AG20443 (cell line): ENCODE measurements at places on chromosomes 2 and 18.
A peak's percentile ranks its signal among the peaks of the same experiment; 100 is the strongest.

GRCh38 chr2:180046776-180047175 lies 39.7 kb upstream of the CWC22 start:
- DNase-seq, result no peak

DNA sequence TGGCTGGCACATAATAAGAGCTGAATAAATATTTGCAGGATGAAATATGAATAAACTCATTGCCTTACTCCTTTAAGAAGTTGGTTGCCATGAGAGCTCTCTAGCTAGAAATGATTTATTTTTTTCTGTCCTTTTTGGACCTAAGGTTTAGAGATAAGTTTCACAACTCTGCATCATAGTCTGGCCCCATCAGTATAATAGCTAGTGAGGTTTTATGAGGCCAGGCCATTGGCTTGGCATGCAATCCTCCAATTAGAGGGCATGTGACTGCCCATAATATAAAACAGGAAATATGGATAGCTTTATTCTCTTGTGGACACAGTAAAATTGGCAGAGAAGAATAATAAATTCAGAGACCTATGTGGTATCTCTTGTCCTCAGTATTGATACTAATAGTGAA lies 26.2 kb upstream of the INSIG2 start:
- peak; percentile 52 for DNase-seq

DNA sequence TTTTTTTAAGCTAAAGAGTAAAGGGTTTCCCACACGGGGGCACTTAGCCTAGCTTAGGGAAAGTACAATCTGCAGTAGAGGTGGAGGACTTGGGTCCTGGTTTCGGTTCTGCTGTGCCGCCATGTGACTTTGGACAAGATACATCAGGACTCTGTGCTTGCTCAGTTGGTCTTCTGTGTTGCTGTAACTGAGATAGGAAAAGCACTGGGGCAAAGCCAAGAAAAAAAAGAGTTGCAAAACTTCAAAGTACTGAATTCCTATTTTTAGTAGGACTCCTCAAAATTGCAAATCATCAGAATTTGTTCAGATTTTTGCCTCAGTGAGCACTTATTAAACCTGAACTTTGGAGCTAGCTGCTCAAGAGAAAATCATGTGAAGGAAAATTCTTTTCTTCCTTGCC lies 96.3 kb upstream of the STON1 start:
- no peak for DNase-seq

DNA sequence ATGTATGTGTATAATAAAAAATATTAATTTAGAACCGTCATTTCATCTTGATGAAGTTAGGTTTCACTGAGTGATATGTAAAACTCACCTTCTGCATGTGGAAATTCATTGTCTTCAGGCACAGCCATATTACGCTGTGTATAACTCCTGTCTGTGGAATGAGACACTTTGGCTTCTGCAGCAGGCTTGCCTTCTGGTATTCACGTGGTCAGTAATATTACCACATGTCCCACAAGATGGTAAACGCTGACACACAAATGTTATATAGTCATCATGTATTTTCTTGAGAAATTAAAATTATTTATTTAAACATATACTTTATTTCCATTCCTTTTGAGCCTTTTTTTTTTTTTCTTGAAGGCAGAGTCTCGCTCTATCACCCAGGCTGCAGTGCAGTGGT lies 25.1 kb upstream of the AAK1 start:
- DNase-seq, result no peak

- peak; percentile 49 for DNase-seq
Measured at GRCh38 chr2:200357845-200358244, 51.4 kb downstream of the SPATS2L start.

GRCh38 chr2:100260712-100261620 lies 61.3 kb downstream of the LONRF2 start:
- peak; percentile 87 for DNase-seq

- DNase-seq, result no peak
Measured at GRCh38 chr2:8324164-8324856, 357.5 kb upstream of the ID2 start.

DNA sequence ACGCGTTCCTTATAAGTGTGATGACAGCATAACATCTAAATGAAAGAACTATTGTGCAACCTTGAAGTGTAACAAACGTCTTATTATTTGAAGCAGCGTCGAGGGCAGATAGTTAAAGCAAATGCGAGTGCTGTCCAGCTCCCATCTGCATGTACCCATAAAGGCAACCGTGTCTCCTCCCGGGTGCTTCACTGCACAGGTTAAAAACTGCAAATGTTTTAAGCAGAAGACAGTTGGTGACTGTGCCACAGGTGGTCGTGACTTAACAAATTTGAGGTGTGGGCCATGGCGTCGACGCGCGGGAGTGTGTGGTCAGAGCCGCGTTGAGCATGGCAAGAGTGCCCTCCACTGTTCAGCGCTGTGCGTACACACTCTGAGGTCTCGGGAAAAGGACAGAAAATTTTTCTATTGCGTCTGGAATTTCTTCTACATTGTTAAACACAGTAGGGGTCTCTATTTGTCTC lies 6.4 kb downstream of the SALL3 start:
- no peak for DNase-seq

DNA sequence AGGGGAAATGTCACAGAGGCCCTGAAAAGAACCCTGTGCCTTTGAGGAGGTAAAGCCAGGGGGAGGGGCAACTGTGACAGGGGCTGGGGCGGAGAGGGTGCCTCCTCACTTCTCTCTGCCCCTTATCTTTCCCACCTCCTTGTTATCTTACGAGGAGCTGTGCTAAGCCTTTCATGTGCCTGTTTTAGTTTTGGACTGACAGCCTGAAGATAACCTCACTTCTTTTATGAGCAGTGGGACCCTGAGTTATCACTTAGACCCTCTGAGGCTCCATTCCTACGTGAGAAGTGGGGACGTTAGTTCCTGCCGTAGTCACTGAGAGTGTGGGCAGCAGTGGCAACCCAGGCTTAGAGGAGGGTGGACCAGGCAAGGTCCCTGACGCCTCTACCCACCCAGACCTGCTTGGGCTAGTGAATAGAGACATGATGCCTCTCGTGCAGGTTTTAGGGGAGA lies 39.5 kb upstream of the LBH start:
- no peak for DNase-seq

GRCh38 chr2:215514516-215514915 lies 78.6 kb upstream of the FN1 start:
- no peak for DNase-seq

DNA sequence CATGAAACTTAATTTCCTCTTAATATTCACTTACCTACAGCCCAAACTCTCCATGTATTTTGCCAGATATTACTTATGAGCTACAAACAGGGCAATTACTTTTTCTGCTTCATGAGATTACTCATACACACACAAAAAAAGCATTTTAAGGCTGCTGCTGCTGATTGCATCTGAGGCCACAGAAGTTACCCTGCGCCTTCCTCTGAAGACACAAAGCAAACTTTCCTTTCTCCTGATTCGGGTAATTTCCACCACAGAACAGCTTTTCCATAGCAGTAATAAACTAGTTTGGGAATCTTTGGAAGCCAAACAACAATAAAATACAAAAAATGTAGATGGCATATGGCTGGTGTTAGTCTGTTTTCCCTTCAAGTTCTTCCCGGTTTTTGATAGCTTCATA lies 6.2 kb downstream of the TTC32 start:
- DNase-seq, result peak; percentile 11

DNA sequence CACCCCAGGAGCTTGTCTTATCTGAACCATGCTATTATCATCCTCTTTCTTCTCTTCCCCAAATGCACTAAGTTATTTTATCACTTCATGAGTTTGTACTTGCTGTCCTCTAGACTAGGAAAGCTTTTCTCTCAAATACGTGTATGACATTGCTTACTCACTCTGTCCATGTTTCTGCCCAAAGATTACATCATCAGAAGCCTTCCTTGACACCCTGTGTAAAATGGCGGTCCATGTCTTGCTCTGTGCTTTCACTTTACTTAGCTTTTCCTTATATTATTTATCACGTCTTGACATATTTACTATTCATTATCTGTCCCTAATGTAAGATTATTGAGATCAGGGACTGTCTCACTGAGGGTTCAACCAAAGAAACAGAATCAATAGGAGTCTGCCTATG lies 196.1 kb upstream of the ZEB2 start:
- DNase-seq, result no peak

- no peak for DNase-seq
Measured at GRCh38 chr2:6793371-6793770, 72.3 kb downstream of the CMPK2 start.

DNA sequence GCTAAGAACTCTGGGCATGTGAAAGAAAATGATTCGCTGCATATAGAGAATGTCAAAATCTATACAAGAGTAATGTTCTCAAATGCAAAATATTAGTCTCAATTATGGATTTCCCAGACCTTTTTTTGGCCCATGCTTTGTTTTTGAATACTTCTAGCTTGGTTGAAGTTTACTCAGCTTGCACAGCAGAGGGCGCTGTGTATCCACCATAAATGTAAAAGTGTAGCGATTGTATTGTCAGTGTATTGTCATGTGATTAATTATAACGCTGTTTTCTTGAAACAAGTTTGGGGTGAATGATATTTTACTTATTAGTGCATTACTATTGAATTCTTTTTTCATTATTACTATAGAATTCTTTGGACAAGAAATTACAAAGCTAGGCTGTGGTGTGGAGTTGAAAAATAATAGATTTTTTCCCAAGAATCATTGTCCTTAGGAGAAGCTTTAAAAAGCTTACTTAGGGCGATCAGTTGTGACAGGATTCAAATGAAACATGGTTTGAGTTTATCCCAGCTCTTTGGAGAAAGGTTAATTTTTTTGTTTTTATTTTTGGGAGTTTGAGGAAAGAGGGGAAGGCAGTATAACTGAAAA lies 98.3 kb downstream of the PIK3C3 start:
- DNase-seq, result peak; percentile 51

- DNase-seq, result no peak
Measured at GRCh38 chr2:43685357-43685756, 9.1 kb upstream of the C1GALT1C1L start.

GRCh38 chr18:32298171-32298667 lies 108.4 kb downstream of the MEP1B start:
- no peak for DNase-seq

GRCh38 chr2:50712569-50712968 lies 319.4 kb downstream of the NRXN1 start:
- DNase-seq, result no peak

DNA sequence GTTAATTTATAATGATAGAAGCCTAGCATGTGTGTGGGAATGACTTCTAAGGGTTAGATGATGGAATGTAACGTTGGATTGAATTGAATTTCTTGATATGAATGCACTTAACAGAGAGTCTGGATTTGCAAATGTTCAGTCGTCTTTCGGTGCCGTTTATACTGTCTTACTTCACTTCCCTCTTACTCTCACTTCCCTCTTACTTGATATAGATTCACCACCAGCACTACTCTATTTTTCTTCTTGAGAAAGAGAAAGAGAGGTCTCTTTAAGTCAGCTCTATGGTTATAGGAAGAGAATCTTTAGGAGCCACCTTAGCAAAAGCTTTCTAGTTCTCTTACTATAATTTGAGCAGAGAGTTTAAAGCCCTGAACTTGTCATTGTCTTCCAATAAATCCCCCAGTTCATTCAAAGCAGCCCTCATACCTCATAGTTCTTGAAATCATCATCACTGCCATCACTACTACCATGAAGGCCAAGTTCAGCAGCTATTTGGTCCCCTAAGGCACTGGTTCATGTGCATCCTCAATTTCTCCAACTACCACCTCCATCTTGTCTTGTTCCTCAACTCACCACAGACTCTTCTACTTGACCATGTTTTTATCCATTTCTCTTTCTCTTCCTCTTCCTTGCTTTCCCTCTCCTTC lies 501.7 kb upstream of the TCF4 start:
- DNase-seq, result no peak

GRCh38 chr2:227606476-227606875 lies 7.8 kb downstream of the SCYGR2 start:
- DNase-seq, result no peak

- DNase-seq, result no peak
Measured at GRCh38 chr2:11356764-11357163, 12.3 kb upstream of the ROCK2 start.

- no peak for DNase-seq
Measured at GRCh38 chr2:120442541-120442922, 96.6 kb downstream of the INHBB start.

GRCh38 chr2:74892609-74893008 lies 58.7 kb downstream of the HK2 start:
- DNase-seq, result no peak

- DNase-seq, result no peak
Measured at GRCh38 chr18:36281936-36282335, 15.6 kb upstream of the FHOD3 start.

DNA sequence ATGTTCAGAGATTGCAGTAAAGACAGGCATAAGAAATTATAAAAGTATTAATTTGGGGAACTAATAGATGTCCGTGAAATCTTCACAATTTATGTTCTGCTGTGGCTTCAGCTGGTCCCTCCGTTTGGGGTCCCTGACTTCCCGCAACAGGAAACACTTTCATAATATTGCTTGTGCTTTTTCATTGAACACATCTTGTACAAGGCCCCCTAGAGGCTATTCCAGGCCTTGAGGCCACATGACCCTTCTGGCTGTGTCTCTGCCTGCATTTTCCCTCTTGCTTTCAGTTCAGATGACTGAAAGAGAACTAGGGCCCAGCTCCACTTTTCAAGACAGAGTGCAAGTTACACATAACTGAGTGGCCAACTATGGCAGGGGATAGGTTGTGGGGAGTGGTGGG lies 164.1 kb downstream of the TMEM247 start:
- no peak for DNase-seq

DNA sequence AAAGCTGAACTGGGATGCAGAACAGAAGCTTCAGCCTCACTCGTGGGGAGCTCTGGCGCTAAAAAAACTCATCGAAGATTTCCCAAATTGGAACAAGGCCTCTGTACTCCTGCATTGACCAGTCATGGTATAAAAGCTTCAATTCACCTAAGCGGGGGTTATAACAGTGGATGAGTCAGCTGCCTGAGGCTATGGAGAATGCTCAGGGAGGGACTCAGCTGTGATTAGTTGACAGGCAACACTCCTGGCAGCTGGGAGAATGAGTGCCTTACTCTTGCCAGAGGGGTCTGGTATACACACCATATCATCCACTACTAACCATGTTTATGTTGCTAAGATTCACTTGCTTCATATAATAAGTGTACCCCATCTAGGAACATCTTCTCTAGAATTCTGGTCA lies 350.6 kb upstream of the VRK2 start:
- DNase-seq, result no peak

GRCh38 chr2:173193925-173194324 lies 118.3 kb downstream of the MAP3K20 start:
- no peak for DNase-seq

DNA sequence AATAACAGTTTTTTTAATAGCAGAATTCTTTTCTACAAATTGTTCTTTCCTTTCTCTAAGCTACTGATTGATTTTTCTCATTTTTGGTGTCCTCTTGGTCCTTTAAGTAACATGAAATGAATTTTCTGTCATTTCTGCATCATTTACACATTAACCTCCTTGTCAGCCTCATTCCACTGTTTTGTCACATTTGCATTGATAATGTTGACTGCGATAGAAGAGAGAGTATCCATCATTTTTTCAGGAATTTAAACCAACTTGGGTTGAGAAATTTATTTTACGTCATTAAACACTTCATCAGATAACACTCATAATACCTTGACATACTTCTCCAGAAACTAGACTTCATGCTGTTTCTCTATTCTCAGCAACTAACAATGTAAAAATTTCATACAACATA lies 422.2 kb downstream of the LRRTM4 start:
- DNase-seq, result no peak
